GM12891 (cell line): ENCODE measurements at places on chromosomes 4 and X.

- no peak for DNase-seq
Measured at GRCh38 chr4:98540803-98541202, 117.6 kb downstream of the TSPAN5 start.

DNA sequence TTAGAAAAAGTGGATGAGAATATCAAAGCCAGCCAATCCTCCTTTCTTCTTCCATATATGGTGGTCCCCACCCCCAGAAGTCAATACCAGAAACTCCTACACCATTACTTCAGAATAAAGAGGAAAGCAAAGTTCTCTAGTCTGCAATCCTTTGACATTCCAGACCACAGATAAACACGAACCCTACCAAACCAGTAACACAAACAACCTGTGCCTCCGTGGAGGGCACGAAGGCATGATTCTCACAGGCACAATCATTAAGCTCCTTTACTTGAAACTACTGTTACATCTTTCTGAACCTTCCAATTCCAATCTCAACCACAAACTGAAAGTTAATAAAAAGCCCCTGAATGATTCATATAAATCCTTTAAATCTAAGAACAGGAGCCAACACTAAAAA is 16.3 kb downstream of the MAML3 start:
- no peak for DNase-seq

GRCh38 chr4:40856840-40857362 is 107.1 kb downstream of the NSUN7 start:
- DNase-seq = peak; percentile 71

DNA sequence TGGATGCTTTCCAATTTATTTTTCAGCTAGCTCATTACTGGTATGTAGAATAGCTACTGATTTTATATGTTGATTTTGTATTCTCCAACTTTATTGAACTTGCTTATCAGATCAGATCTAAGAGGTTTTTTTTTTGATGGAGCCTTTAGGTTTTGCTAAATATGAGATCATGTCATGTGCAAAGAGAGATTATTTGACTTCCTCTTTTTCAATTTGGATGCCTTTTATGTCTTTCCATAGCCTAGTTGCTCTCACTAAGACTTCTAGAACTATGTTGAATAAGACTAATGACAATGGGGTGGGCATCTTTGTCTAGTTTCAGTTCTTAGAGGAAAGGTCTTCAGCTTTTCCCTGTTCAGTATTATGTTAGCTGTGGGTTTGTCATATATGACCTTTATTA is 11.7 kb downstream of the MAGEE1 start:
- DNase-seq = no peak

GRCh38 chrX:97790850-97791249 is 907.1 kb downstream of the RPA4 start:
- DNase-seq = no peak

- no peak for DNase-seq
Measured at GRCh38 chrX:155143959-155144548, 72.2 kb upstream of the VBP1 start.
